ENCODE measurements at places on chromosomes 5 and 9.

GRCh38 chr5:134584662-134585061, 48.0 kb downstream of the SAR1B start:
- no peak for DNase-seq

- no peak for DNase-seq
Observed at GRCh38 chr5:74384851-74385250, 255.7 kb downstream of the ENC1 start.

DNA sequence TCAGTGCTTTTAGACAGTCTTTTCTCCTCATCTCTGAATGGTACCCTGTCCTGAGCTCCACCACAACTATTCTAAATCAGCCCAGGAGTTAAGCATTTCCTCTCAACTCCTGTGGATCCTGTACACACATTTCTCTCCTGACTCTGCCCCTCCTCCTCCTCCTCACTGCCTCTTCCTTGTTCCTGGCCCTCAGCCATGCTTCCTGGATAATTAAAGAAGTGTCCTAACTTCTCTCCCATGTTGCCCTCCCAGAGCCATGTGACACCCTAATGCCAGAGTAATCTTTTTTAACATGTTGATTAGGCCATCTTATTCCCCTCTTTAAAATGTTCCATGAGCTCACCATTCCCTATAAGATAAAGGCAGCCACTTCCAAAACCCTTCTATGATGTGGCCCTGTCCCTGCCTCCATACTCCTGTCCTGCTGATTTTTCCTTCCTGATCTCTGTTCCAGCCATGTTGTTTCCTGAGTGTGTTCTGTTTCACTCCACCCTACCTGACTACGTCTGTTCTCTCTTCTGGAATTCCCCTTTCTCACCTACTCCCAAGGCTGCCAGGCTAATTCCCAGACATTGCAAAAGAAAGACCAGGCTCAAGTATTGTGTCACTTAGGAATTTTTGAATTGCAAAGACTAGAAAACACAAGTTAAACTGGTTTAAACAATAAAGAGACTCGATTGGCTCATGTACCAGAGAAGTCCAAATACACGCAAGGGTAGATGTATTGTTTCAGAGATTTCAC, 295.2 kb downstream of the MAST4 start:
- no peak for DNase-seq

DNA sequence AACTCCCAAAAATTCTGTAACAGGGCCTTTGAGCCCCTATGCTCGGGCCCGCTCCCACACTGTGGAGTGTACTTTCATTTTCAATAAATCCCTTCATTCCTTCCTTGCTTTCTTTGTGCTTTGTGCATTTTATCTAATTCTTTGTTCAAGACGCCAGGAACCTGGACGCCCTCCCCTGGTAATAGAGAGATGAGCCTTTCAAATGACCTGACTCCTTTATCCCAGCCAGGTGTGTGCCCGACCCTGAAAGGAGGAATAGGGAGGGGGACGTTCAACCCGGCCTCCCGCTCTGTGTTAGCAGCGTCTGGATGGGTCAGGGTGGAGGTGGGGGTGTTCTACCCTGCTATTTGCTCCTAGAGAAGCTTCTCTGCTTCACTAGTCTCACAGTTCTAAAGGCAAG, 53.9 kb downstream of the FXN start:
- no peak for DNase-seq

DNA sequence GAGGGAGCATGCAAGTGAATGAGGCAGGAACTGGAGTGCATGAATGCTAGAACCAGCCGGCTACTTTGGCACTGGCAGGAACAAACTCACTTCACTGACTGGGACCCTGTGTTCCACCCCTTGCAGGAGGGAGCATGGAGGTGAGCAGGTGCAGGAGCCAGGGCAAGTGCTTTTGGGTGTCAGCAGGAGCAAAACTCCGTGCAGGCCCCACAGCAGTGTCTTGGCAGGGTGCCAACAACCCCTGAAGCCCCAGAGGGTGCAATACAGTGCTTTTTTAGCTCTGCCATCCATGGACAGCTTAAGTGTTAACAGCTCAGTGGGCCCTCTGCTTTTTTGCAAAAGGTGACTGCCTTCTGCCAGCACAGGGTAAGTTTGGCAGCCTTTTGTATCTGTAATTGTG, 245.8 kb upstream of the PCSK5 start:
- no peak for DNase-seq

- no peak for DNase-seq
Observed at GRCh38 chr5:59245198-59245597, 648.3 kb downstream of the PDE4D start.

GRCh38 chr9:32801530-32801929, 18.2 kb downstream of the TMEM215 start:
- no peak for DNase-seq

DNA sequence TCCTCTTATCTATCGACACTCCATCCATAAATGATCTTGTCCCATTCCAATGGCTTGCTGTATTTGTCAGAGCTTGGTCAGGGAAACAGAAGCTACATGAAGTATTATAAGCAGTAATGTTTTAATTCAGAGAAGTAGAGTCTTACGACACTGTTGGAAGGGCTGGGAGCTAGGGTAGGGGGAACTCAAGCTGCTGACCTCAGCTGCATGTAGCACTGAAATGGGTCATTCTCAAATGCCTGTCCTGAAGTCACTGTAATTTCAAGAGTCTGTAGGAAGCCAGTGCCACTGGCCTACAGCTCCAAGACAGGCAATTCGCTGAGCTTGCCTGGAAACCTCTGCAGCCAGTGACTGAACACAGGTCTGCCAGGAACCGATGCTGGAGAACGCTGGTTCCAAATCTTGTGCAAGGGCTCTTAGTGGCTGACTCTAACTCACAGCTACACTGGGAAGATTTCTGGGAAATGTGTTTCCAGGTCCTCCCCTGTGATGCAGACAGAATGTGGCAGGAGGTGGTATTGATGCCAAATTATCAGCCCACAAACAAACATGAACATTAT, 532.4 kb downstream of the CCDC171 start:
- DNase-seq, result no peak

DNA sequence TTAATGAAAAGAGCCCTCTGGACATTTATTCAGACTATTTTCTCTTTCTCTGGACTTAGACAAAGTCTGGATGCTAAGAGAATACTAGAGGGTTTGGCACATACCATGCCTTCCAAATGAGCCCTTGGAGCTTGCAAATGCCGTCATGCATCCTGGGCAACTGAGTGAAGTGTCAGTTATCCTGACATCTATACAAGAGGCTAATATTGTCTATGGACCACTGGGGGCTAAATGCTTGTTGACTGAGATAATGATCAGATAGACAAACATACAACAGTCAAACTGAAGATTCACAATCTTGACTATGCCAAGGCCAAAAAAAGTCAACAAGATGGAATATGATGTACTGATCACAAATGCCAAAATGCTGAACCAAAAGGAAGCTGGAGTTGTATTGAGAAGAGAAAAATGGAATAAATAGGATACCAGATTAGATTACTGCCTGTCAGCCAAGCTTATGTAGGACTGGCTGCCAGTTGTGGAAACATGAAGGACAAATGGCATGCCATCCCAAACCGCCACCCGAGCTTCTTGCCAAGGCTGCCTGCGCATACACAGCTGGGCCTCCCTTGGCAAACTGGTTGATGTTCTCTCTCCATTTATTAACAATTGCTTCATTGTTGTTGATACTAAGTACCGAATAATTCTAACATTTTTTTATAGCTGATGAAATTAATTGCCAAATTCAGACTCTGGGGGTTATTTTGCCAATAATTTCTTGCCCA, 240.1 kb upstream of the GRAMD2B start:
- no peak for DNase-seq

DNA sequence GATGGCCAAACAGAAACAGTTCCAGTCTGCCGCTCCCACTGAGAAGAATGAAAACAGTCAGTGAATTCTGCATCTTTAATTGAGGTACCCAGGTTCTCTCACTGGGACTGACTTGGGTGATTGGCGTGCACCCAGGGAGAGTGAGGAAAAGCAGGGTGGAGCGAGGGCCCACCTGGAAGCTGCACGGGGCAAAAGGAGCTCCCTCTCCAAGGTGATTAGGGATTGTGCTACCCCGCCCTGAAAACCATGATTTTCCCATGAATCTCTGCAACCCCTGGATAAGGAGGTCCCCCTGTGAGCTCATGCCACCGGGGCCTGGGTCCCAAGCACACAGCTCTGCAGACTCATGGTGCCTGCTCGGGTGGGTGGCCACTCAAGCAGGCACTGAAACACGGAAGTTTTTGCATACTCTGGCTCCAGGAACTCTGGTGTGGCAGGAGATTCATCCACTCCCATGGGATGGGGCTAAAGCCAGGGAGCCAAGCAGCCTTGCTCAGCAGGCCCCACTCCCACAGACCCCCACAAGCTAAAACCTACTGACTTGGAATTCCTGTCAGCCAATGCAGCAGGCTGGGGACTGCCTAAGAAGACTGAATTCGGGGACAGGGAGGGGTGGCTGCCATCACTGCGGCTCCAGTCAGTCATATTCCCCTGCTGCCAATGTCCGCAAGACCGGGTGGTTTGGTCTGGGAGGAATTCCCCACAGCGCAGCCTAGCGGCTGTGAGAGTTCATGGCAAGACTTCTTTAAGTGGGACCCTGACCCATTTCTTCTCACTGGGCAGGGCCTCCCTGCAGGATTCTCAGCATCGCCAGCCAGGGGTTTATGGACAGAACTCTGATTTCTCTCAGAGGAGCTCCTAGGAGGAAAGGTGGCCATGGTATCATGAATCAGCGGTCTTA, 652.2 kb upstream of the RGMB start:
- DNase-seq, result no peak

DNA sequence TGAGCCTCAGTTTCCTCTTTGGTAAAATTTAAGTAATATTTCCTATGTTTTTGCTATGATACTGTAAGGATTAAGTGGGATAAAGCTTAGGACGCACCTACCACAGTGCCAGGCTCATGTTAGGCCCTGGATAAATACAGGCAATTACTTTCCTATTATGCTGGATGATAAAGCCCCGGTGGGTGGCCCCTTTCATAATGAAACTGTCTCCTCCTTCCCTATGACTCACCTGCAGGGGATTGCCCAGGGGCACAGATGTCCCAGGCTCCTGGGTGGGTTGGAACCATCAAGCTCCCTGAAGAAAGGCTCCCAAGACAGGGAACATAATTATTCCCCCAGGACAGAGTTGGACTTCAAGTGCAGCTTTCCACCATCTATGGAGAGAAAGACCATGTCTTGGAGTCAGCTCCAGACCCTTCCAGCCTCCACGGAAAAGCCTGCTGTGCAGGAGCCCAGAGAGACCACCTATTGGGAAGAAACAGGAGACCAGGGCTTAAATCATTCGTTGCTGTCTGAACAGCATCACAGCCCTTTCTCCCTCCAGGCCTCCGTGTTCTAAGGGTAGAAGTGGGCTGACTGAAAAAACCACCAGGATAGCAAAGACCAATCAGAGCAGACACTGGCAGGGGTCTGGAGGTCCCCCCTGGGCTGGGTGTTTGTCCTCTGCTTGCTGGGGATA, 43.2 kb upstream of the FOXE1 start:
- no peak for DNase-seq

DNA sequence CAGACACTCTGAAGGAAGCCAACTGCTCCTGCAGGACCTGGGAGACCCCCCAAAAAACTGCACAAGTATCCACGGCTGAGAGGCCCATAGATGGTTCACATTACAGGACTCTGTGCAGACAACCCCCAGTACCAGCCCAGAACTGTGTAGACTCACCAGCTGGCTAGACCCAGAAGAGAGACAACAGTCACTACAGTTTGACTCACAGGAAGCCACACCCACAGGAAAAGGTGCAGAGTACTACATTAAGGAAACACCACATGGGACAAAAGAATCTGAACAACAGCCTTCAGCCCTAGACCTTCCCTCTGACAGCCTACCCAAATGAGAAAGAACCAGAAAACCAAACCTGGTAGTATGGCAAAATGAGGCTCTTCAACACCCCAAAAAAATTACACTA, 281.2 kb upstream of the RGMB start:
- no peak for DNase-seq

DNA sequence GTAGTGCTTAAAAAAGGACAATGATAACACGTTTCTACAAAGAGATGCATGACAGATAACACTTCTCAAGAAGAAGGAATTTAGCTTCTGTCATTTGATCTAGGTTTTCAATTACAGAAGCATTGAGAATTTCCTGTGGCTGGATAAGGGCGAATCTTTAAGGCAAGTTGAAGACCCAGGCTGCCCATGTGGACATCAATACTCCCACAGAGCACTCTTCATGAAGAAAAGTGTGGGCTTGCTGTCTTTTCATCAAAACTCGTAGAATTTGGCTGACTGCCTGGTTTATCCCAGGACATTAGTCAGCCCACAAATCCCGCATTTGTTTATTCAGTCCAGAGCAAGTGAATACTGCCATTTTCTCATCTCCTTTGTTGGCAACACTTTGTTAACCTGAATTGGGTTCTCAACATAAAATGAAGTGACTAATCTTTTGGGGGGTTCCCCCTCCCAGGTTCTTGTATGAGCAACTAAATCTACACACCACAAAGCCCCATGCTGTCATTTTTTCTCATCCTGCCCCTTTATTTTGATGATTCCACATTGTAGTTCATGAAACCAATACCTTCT, 43.4 kb upstream of the CDKN2B start:
- DNase-seq, result no peak

GRCh38 chr5:88691945-88692868, 190.8 kb downstream of the MEF2C start:
- DNase-seq, result no peak

GRCh38 chr5:177304392-177305119, 957 bp downstream of the PRELID1 start:
- DNase-seq, result no peak

GRCh38 chr5:74632947-74633356, 7.6 kb downstream of the ENC1 start:
- no peak for DNase-seq

Data from stimulated activated CD8-positive, alpha-beta memory T cell treated with anti-CD3 and anti-CD28 coated beads, Interleukin-12 subunit alpha, Interleukin-12 subunit beta, amount 100 ng/mL, for 1 hour (primary cell).